ENCODE measurements at places on chromosomes 12 and 14.

GRCh38 chr12:130849561-130850417 is 10.7 kb upstream of the STX2 start:
- no peak for DNase-seq

DNA sequence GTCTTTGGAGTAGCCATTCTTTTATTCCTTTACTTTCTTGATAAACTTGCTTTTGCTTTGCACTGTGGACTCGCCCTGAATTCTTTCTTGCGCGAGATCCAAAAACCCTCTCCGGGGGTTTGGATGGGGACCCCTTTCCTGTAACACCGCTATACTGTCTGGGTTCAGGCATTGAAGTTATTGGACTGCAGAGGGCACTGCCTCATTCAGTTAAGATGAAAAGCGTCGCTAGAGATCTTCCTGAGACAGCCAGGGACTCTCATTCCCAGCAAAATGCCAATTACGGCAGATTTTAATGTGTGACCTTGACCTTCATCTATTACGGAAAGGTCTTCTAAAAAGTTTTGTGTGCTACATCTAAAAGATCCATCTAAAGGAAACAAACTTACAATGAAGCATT is 17.3 kb upstream of the RIMKLB start:
- DNase-seq: no peak

GRCh38 chr12:102800565-102800964 is 116.5 kb downstream of the PAH start:
- DNase-seq: no peak

DNA sequence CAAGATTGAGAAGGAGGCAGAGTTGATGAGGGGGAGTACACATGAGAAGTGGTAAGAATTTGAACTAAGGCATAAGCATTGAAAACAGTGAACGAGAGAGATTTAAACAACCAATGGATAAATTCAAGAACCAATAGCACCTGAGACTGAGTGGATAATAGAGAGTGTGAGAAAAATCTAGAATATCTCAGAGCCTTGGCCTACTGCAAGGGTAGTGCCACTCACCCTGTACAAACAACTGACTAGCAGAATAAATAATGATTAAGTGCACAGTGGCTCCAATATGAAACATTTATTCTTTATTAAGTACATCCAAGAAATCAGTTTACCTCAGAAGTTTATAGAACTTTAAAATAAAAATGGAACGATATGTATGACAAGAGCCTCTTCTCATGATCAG is 54.4 kb downstream of the CAPS2 start:
- DNase-seq: no peak

DNA sequence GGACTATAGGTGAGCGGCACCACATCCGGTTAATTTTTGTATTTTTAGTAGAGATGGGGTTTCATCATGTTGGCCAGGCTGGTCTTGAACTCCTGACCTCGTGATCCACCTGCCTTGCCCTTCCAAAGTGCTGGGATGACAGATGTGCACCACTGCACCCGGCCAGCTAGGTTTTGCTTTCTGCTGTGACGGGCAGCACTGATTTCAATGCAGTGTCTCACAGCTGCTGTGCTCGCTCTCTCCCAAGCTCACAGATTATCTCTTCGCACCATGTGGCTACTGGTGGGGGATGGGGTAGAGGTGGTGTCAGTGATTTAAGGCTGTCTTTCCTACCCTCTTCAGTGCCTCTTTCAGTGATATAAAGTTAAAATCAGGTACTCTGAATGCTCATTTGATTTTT is 909.1 kb downstream of the TRHDE start:
- no peak for DNase-seq

DNA sequence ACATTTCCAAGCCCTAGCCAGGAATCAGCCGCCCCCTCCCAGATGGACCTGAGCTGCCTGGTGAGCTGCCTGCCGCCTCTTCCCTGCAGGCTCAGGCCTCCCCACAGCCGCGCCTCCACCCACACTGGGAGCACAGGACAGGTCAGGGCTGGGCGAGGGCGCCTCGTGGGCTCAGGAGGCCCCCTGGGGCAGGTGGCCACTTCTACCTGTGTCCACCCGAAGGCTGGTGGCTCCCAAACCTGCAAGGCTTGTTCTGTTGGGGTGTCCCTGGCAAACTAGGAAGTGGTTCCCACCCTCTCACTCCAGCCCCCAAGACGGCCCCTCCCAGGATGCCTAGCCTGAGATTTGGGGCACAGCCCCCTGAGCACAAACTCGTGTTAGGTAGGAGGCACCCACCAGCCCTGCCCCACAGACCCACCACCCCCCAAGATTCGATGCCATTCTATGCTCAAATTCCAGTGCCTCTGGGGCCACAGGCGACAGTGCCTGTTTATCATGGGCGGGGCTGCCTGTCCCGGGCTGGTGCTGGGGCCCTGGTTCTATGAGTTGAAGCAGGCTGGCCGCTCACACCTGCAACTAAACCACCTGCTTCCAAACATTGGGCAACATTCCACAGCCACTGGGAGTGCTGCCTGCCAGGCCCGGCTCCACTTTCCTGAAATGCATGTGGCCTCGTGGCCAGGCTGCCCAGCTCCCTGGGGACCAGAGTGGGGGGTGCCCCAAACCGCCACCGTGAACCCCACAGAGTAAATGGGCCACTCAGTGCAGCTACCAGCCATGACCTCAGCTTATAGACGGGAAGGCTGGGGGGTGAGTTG is 6.8 kb downstream of the MMP17 start:
- no peak for DNase-seq

DNA sequence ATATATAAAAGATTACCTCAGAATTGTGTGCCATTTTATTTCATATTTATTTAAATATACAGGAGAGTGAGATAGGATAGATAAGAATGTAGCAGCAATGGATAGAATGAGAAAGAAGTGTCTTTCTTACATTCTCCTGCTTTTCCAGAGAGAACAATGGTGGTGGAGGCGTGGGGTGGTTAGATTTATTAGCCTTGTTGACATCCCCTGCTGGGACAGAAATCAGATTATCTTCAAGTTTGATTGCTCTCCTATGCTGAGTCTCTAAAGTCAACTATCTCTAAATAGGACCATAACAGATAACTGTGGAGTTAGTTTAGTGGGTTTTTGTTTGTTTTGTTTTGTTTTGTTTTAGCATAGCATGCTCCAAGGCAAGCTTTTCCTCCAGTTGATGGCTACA is 397.6 kb downstream of the LRFN5 start:
- no peak for DNase-seq

DNA sequence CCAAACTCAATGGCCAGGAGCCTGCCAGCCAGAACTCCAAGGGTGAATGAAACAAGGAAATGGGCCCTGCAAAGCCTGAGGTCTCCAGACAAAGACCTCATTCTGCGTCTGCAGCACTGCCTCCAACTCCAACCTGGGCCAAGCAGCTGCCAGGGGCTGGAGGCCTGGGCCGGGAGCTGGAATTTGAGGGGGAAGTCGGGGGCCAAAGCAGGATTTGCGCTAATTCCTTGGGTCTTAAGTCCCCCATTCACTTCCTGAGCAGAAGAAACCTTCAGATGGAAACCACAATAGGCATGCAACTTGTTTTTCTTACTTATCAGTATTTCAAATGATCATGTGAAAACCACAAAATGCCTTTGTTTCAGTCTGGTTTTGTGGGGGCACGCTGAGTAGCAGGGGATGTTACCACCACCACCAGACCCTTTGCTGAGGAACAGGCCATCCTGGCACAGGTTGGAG is 23.0 kb upstream of the TC2N start:
- no peak for DNase-seq

DNA sequence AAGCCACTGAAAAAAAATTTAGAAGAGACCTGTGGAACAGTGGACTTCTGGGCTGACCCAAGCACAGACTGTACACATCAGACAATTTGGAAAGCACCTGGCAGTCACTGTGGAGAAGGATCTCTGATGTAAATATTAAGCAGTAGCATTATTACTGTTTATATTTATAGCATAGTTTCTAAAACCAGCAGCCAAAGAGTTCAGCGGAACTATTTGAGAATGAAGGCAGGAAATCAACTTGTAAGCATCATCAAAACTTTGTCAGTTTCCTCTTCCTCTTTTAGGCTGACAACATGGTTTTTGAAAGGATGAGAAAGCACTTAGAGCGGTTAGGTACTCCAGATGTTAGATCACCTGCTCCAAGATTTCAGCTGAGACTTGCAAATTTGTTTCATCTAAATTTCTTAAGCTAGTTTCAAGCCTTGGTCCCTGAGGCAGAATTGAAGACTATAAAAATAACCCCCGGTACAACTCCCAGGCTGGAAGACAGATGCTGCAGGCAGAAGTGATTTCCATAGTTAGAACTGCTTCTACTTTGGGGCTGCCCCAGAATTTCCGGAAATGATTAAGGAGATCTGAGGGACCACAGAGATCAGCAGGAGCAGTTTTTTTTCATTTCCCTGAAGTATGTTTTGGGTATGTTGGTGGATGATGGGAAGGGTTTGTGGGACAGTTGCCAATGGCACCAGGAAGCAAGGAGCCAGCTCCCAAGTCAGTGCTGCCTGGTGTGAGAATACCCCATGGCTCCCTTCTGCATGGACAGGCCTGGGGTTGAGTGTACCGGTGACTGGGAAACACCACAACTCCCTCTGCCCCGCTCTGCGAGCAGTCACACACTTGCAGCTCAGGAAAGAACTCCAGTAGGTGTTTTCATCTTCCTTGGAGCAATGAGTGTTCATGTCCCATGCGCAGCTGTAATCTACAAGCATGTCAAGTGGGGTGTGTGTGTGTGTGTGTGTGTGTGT is 354.5 kb downstream of the NUAK1 start:
- DNase-seq: no peak

DNA sequence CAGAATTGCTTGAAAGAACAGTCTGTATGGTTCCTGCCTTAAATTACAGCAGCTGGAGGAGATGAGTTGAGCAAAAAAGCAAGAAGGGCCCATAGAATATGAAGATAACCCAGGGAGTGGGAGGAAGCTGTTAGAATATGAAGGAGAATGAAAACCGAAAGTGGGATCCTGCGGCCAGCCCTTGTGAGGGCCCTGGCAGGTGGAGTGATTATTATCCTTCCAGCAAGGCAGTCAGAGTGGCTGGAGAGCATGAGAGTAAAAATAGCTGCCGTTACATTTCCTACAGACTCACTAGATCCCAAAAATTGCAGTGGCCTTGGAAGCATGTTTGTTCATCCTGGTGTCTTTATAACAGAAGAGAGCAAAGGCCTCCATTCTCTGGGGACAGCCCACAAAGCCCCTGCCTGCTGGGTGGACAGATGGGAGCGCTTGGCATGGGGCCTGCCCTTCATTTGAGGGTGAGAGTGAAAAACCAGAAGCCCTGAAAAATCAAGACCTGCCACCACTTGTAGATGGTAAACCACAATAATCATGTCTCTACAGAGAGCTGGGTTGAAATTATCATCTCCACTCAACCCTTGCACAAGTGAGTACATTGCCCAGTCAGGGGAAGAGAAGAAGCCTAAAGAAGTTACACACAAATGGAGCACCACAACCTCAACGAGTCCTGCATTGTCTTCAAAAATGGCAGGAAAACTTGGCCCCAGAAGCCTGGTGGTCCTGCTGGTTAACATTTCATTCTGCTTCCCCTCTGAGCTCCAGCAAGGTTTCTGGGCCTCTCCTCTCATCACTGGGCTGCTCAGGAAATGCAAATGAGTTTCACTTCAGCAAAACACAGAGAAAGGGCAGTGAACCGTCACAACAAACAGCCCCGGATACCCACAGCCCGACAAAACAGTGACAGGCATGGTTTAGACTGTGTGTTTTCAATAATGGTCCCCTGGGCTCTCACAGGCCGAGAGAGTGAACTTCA is 20.5 kb downstream of the ZDHHC22 start:
- no peak for DNase-seq

DNA sequence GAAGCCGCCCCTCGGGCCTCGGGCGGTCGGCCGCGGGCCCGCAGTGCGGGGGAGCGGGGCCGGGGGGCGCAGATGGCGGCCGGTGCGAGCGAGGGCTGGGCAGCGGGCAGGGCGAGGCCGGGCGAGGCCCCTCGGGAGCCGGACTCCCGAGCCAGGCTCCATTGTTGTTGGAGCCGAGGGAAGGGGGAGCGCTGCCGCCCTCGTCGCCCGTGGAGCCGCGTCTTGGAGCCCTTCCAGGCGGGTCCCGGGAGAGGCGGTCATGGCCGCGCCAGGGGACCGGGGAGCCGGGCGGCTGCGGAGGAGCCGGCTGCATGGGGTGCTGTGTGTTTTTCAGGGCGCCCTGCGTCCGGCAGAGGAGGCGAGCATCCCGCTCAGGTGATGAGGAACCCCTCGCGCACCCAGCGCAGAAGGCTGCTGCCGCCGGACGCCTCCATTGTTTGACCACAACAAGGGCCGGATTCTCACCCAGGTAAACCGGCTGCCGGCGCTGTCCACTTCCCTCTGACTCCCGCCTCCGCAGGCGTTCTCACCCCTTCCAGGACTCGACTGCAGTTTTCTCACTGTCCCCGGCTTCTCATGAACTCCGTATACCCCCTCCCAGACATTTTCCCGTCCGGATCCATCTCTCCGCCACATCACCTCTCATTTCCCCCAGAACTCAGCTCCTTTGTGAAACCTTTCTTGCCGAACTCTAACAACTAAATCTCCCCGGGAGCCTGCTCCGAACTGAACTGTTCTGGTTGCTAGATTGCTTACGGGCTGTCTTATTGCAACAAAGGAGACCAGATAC is 732 bp downstream of the ZNF664 start:
- DNase-seq: peak; percentile 18

DNA sequence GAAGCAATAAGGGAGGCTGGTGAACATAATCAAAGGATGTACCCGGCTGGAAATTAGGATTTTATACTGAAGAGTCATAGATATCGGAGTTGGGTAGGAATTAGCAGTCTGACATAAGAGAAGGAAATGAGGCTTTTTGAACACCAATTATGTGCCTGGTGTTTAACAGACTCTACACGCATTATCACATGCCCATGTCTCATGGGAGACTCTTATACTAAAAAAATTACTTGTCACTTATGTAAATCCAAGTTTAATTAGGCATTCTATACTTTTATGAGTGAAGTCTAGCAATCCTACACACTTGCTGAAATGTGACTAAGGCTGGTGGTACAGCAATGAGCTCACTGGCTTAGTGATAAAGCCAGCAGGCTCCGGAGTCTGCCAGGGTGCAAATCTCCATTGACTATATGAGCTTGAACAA is 93.5 kb downstream of the NUAK1 start:
- DNase-seq: no peak

GRCh38 chr12:106358396-106359241 is 1.1 kb downstream of the POLR3B start:
- DNase-seq: peak; percentile 61

DNA sequence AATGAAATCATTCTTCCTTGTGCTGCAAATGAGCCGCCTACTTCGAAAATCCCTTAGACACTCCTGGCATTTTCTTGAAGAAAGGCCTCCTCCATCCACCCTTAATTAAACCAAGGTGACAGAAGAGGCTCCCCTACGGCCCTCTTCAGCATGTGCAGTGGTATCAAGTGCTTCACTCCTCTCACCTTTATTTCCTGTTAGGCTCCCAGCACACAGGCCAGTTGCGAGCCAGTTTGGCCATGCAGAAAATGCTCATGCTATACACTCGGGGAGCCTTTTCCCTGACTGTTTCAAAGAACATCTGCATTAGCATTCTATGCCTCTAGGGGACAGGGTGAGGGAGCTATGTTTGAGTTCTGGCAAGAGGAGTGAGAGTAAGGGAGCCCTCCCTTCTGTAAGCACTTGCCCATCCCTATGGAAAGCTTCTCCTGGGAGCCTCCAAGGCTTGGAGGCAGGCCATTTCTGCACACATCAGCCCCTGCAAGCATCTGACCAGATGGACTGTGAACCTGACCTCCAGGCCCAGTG is 291.5 kb downstream of the RPS29 start:
- DNase-seq: no peak

GRCh38 chr12:12518464-12518845 is 44.2 kb downstream of the DUSP16 start:
- DNase-seq: no peak

Measured in hematopoietic multipotent progenitor cell (in vitro differentiated cells).